Activated B cell treated with CpG ODN at 0.5 μM for 24 hours (primary cell): ENCODE measurements at places on chromosomes 16 and 17.

DNA sequence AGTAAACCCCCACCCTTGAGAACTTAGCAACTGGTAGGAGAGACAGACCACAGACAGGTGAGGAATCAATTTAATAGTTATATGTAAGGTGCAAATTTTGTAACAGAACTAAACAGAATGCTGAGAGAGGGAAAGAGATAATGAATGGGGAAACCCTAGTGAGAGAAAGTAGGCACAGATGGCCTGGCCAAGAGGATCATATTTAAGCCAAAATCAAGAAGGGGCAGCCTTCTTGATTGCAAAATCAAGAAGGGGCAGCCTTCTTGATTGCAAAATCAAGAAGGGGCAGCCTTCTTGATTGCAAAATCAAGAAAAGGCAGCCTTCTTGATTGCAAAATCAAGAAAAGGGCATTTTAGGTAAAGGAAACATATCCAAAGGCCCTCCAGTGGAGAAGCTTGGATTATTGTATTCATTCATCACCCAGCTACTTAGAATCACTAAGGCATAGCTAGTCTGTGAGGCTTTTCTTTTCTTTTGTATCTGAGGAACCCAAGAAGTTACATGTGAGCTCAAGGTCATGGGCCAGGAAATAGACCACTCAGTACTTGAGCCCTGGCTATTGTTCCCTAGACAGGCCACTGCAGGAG lies 190.6 kb downstream of the CYLD start:
- DNase-seq = no peak

GRCh38 chr16:11676799-11677198 lies 8.5 kb downstream of the SNN start:
- no peak for DNase-seq

DNA sequence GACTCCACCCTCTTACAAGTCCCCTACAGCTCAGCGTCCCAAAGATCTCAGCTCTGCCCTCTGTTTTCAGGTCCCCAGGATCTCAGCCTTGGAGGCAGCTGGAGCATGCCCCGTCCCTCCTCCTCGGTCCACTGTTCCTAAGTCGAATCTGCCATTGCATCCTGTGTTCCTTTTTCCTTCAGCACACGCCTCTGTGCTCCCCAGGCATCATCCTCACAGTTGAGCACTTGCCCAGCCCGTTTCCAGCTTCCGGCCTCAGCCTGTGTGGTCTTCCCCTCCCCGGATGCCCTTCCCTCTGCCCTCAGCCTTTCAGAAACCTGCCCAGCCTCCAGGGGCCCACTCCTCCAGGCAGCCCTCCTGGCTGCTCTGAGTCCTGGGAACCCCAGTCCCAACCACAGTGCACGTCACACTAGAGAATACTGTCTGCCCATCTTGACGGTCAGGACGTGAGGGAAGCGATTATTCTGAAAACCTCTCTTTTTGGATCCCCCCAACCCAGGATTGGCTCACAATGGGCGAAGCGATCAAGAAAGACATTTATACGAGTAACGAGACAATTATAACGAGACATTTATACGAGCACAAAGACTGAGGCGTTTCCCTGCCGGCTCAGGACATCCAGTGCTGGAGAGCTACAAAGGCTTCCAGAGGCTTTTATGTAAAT lies 41.4 kb downstream of the RPH3AL start:
- DNase-seq = no peak

- DNase-seq = no peak
Measured at GRCh38 chr17:47295037-47295873, 28.5 kb upstream of the EFCAB13 start.

- no peak for DNase-seq
Measured at GRCh38 chr17:29640981-29641642, 18.4 kb upstream of the CORO6 start.

GRCh38 chr17:39281806-39282205 lies 56.1 kb upstream of the STAC2 start:
- DNase-seq = no peak

- DNase-seq = no peak
Measured at GRCh38 chr16:4323071-4323844, 7.4 kb downstream of the GLIS2 start.

DNA sequence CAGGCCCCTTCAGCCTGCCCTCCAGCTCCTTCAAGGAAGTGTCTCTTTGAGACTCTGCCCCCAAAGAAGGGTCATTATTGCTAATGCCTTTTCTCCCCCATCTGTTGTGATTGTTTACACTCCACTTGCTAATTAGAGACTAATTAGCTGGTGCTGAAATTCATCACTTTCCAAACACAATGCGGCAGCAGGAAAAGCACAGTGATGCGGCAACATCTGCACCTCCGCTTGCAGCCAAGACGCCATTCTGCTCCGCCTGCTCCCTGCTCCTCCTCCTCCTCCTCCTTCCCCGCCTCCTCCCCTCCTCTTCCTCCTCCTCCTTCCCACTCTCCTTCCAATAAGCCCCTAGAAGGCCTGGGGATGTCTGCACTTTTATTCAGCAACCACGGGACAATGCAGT lies 110.5 kb downstream of the SDK2 start:
- no peak for DNase-seq

GRCh38 chr16:70683146-70683944 lies 2.5 kb downstream of the MTSS2 start:
- no peak for DNase-seq

- DNase-seq = no peak
Measured at GRCh38 chr17:34219405-34219804, 35.7 kb upstream of the CCL2 start.

DNA sequence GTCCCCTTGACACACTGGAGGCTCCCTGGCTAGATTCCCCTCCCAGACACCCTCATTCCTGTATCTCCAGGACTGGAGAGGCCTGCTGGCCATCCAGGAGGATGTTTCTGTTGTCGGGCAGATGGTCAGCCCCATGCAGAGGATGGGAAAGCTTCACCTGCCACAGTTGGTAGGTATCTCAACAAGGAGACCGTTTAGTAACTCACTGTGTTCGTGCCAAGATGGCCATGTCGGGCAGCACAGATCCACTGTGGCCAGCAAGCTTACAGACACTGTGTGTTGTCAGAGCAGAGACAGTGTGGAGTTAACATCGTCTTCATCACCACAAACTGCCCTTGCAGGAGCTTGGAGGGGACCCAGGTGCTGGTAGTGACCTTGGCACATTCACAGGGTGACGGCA lies 390.9 kb downstream of the SEC14L1 start:
- no peak for DNase-seq

DNA sequence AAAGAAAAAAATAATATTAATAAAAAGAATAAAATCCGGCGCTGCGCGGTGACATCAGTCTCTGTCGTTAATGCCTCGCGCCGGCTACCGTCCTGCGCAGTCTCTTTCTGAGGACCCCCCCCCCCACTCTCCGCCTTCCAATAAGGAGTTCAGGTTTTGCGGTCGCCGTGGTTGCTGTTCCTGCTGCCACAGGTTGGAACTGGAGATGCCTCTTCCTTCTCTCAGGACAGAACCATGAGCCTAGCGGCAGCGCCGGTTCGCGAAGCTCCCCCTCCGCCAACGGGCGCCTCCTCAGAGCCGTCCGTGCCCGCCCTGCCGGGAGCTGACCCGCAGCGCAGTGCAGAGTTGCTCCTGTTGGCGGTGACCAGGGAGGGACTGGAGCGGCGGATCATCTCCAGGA lies 2093.4 kb downstream of the TP53TG3F start:
- DNase-seq = no peak

DNA sequence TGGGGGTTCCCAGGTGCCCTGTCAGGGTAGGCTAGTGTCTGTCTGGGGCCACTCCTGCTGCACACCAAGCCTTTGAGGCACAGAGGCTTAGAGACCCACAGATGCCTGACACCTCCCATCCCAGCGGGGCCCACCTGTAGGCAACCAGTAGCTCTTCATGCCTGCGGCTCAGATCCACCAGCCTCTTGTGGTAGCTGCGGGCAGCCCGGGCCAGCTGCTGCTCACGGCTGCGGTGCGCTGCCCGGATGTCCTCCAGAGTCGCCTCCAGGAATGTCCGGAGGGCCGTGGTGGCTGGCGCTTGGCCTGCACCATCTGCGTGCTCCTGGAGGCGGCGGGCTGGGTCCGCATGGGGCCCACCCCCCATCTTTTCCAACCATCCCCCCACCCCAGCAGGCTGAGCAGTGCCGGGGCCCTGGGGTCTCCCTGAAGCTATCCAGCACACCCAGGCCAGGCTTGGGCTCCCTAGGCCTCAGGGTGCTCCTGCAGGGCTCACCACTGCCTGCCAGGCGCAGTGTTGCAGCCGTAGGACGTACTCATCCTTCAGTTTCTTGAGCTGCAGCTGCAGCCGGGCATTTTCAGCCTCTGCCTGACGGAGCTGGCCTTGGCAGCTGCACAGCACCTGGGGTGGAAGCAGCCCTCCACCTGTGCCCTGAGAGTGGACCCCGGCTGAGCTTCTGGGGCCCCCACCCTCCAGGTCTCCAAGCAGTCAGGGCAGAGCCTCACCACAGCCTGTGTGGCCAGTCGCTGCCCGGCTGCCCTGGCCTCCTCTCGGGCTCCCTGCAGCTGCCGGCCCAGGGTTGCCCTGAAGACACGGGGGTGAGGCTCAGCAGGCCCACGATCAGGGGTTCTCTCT lies 1.8 kb downstream of the CCDC78 start:
- DNase-seq = no peak

DNA sequence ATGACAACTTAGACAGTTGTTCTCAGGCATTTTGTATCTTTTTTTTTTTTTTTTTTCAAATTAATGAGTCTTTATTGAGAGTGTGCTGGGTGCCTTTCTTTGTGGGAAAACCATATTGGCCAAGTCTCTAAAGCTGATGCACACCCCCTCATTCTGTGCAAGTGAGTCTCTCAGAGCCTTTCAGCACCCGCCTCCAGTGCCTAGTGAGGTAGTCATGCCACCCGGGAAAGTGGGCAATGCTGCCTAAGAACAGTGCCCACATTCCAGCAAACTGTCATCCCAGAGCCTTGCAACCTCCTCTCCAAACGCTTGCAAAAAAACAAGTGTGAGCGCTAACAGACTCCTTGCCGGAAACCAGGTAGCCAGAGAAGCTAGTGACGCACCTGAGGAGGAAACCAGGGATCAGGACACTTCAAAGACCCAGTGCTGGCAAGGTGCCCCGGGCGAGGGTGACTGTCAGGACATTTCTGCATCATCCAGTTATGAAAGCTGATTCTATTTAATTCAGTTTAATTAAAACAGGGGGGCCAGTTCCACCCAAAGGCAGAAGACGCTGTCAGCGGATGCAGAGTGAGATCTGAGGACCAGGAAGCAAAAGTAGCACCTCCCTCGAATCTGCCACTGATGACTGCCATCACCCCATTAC lies 34.9 kb downstream of the SMARCE1 start:
- no peak for DNase-seq

- DNase-seq = no peak
Measured at GRCh38 chr16:57675741-57676551, 7.8 kb downstream of the ADGRG3 start.

DNA sequence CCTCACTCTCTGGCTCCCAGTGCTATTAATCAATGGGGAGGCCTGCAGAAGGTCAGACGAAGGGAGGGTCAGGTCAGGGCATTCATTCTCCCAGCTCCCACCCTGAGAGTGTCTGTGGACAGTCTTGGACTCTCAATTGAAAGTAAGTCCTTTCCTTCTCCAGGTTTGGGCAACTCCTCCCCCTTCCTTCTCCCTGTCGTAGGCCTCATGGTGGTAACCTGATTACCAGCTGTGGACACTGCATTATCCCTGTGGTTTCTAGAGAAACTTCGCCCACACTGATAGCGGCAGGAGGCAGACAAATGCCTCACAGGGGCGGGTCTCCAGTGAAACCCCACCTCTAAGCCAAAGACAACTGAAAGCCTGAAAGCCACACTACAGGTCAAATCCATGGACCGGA lies 57.7 kb upstream of the SLC25A19 start:
- no peak for DNase-seq

GRCh38 chr16:4214215-4214621 lies 27.7 kb downstream of the SRL start:
- DNase-seq = no peak
